ENCODE measurements at places on chromosomes 7 and 10.

- no peak for DNase-seq
These were observed 735.9 kb downstream of the PCDH15 start for GRCh38 chr10:54065106-54065505.

- DNase-seq, result no peak
These were observed 25.1 kb downstream of the CRHR2 start for GRCh38 chr7:30657131-30657530.

DNA sequence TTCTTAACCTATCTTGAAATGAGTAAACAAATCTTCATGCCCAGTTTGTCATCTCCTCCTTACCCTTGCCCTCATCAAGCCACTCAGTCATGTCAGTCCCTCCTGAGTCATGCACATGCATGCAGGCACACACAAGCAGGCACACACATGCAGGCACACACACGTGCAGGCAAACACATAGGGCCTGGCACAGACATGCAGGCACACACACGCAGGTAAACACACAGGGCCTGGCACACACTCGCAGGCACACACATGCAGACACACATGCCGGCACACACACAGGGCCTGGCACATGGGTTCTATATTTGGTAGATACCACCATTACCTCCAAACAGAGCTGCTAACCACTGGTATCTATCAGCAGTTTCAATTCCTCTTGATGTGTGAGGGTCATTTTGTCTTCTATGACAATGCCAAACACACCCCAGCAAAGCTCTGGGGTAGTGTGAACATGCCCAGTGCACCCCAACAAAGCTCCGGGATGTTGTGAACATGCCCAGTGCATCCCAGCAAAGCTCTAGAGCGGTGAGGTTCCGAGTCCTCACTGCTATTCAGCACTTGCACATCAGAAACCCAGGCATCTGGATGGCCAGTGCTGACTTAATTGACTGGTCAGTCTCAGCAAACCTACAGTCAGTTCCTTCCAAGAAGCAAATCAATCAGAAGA is 563.8 kb downstream of the PTPRN2 start:
- DNase-seq, result no peak

DNA sequence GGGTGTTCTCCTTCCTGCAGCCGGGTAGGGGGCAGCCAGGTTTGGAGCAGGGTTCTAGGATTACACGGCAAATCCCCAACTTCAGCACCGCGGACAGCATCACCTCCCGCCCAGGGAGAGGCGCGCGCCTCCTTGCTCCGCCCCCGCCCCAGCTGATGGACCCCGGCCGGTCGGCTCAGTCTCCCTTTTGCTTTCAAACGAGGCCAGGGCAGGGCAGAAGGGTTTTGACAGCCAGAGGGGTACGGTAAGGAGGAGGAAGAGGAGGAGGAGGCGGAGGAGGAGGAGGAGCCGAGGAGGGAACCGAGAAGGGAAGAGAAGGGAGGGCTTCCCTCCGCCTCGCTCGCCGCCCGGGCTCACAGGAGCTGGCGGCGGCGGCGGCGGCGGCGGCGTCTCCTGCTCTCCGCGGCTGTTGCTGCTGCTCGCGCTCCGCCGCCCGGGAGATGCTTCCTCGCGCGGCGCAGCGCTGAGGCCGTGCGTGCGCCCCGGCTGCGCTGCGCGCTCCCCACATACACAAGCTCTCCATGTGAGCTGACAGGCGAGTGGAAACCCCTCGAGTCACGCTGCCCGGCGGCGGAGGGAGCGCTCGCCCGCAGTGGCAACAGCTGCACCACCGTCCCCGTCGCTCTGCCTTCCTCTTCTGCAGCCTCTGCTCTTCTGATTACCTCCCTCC is 615 bp upstream of the CNTNAP2 start:
- no peak for DNase-seq

- DNase-seq, result no peak
These were observed 36.2 kb downstream of the ZCCHC24 start for GRCh38 chr10:79409038-79409725.

GRCh38 chr10:123096452-123096851 is 39.3 kb upstream of the HMX3 start:
- no peak for DNase-seq

- DNase-seq, result no peak
These were observed 45.4 kb downstream of the VIM start for GRCh38 chr10:17273403-17273802.

Data from central memory CD4-positive, alpha-beta T cell (primary cell).